ENCODE measurements at places on chromosomes 12 and 14. TPM values are rescaled to one million over a fixed set of nuclear protein-coding genes. Genes with fewer than 3 reads are reported as not detected.

DNA sequence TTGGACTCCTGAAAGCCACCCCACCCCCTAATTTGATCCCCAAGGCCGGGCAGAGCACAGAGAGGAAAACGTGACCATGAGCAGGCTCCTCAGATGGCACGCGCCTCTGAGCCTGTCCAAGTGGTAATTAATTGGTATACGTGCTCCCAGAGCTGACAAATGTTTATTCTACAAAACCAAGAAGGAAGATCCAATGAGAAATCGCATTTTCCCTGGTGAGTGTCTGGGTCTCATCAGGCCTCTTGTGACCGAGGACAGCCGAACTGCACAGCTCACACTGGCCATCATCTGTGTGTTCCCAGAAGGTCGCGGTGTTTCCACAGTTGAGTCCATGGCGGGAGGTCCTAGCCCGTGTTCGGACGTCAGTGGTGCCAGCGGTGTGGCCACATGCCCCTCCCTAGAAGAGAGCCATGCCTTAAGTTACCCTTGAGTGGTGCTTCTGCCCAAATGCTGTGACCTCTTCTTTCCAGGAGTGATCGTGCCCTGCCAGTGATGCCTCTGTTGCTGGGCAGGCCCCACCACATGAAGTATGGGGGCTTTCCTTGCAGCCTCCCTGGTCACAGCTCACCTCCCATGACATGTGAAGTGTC is 317.5 kb upstream of the RTL1 start:
- no peaks in the 10 kb centered on the region for H3K4me1 ChIP-seq
- DNase-seq, result no peak
- H3K27ac ChIP-seq, result no peak overlapping the region
- H3K36me3 ChIP-seq, result no peaks in the 10 kb centered on the region

DNA sequence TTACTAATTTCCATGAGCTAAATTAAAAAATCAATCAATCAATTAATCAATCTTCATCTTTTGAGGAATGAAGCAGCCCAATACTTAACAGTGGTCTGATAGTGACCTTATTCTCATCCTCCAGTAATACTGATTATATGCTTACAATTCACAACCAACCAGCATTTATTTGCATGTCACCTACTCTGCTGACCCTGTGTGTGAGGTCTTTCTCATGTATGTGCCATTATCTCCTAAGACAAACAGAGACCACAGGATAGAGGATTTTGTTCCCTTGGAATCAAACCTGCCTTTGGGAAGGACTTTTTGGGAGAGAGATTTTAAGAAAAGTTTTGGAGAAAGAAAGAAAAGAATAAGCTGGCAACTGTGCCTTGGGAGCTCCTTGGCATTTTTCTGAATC is 197.2 kb downstream of the NRXN3 start:
- no peaks in the 10 kb centered on the region for H3K36me3 ChIP-seq
- H3K27ac ChIP-seq, result no peak overlapping the region
- no peak for DNase-seq
- no peaks in the 10 kb centered on the region for H3K27me3 ChIP-seq
- no peaks in the 10 kb centered on the region for H3K4me1 ChIP-seq

DNA sequence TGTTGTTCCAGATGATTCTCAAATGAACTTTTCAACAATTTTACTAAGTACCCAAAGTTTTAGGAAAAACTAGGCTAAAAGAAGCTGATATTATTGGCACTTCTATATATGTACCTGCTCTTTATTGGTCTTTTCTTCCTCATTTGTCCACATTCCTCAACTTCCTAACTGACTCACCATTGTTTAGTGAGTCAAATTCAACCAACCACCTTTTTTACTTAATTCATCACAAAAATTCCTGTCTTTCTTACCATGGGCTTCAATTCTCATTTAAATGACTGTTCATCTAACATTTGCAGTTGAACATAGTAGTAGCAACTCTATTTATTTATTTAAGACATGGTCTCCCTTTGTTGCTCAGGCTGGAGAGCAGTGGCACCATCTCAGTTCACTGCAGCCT is 47.6 kb upstream of the SLC2A13 start:
- no peaks in the 10 kb centered on the region for H3K4me1 ChIP-seq
- no peaks in the 10 kb centered on the region for H3K36me3 ChIP-seq
- H3K27ac ChIP-seq, result no peak overlapping the region
- DNase-seq, result no peak
- no peak overlapping the region for H3K4me3 ChIP-seq
- no peaks in the 10 kb centered on the region for H3K27me3 ChIP-seq

GRCh38 chr14:32421781-32422180 is 92.7 kb downstream of the AKAP6 start:
- no peak overlapping the region for H3K4me3 ChIP-seq
- H3K4me1 ChIP-seq, result no peaks in the 10 kb centered on the region
- no peaks in the 10 kb centered on the region for H3K36me3 ChIP-seq
- no peak for DNase-seq
- H3K27me3 ChIP-seq, result no peaks in the 10 kb centered on the region
- no peak overlapping the region for H3K27ac ChIP-seq

- no peaks in the 10 kb centered on the region for H3K4me1 ChIP-seq
- H3K27ac ChIP-seq, result no peak overlapping the region
- peak; percentile 42 for DNase-seq
- H3K4me3 ChIP-seq, result no peak overlapping the region
Measured at GRCh38 chr14:94485944-94486841, 10.2 kb upstream of the SERPINA9 start.

GRCh38 chr14:58364316-58364715 is 31.4 kb upstream of the TOMM20L start:
- no peaks in the 10 kb centered on the region for H3K4me1 ChIP-seq
- DNase-seq, result no peak
- H3K4me3 ChIP-seq, result no peak overlapping the region

GRCh38 chr14:76917158-76917596 is 91.0 kb downstream of the LRRC74A start:
- no peaks in the 10 kb centered on the region for H3K36me3 ChIP-seq
- H3K27ac ChIP-seq, result peak overlapping the region; percentile 88
- no peaks in the 10 kb centered on the region for H3K27me3 ChIP-seq
- H3K4me3 ChIP-seq, result no peak overlapping the region

Gene ANO2
- total RNA-seq, result 0.59 TPM

Gene MSRB3
- total RNA-seq, result 53.8 TPM

Gene KRT4
- total RNA-seq, result not detected

Gene KHNYN
- 70.1 TPM for total RNA-seq

All from uterus (tissue), 4 donors.